ENCODE measurements at places on chromosomes 13 and 19.
A peak's percentile ranks its signal among the peaks of the same experiment; 100 is the strongest.

- peak; percentile 65 for DNase-seq
These were observed 67.4 kb downstream of the STK24 start for GRCh38 chr13:98509271-98510155.

- DNase-seq = no peak
These were observed 65.6 kb downstream of the MCF2L start for GRCh38 chr13:113034451-113035212.

DNA sequence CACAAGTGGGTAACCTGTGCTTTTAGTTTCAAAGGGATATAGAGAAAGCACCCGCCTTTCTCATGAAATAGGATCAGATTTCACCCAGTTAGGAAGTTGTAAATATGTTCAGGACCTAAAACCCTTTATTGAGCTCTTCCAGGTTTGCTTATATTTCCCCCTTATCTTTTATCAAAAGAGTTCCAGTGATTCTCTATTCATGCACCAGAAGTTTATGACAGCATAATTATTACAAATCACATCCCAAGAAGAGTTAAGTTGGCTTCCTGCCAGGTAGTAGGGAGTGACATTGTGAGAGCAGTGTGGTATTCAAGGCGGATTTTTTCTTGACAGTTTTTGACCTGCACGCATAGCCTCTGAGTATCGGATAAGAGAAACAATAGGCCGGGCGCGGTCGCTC lies 190.3 kb downstream of the STK24 start:
- DNase-seq = no peak

- DNase-seq = no peak
These were observed 14.7 kb downstream of the NLRP9 start for GRCh38 chr19:55723491-55723890.

DNA sequence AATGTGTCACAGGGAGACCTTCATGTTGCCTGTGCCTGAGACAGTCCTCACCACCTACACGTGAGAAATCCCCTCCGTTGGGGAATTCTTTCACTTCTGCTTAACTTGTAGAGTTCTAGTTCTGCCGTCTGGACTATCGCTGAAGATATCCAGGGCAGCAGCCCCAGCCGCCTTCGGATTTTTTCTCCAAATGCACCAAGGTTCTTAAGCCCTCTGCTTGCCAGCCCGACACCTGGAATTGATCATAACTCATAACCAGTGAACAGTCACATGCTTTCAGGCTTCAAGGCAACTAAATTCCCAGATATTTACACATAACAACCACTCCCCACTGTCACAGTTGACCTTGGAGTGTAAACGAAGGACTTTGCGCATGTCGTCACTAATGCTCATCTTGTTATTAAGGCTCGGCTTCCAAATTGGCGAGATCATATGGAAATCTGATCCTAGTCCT lies 114.4 kb downstream of the RAB20 start:
- no peak for DNase-seq

Data from activated CD4-positive, alpha-beta T cell treated with anti-CD3 and anti-CD28 coated beads, Interleukin-2, amount 50 U/mL, for 16 hours (primary cell).